ENCODE measurements at places on chromosomes 2 and 18. TPM values are rescaled to one million over a fixed set of nuclear protein-coding genes. Genes with fewer than 3 reads are reported as not detected.

The CD8A gene
- total RNA-seq: 0.31 TPM

The RAD51AP2 gene
- not detected for total RNA-seq

The TUBA4B gene
- total RNA-seq: not detected

- DNase-seq: no peak
Measured at GRCh38 chr2:109164739-109165221, 35.8 kb downstream of the SH3RF3 start.

GRCh38 chr2:172972005-172972619 lies 103.5 kb upstream of the MAP3K20 start:
- no peak for DNase-seq

DNA sequence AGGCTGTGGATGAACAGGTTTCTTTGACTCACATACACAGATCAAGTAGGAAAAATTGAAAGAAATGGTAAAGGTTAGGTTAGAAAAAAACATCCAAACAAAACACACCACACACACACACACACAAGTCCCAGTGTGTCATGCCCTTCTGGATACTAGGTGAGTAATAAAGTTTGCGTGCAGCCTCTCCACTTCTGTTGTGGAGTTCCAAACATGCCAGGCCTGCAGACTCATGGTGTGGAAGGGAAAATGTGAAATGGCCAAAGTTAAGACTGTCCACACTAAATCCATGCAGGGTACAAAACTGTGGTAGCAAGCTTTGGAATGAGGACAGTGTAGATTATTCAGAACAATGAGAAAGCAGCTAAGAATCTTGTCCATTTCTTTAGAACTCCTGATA lies 114.6 kb downstream of the IKZF2 start:
- DNase-seq: no peak

- no peak for DNase-seq
Measured at GRCh38 chr18:29491907-29492306, 1315.0 kb upstream of the CDH2 start.

DNA sequence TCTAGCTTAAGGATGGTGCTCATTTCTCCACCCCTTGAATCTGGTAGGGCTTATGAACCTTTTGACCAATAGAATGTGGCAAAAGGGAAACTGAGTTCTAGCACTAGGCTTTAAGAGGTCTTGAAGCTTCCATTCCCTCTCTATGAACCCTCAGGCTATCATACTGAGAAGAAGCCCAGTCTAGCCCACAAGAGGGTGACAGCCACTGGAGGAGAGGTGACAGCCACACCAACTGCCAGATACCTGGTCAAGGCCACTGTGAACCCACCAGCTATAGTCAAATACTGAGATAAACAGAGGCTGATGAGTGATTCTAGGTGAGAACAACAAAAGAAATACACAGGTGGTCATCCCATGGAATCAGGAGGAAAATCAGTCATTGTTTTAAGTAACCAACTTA lies 37.6 kb downstream of the NCKAP5 start:
- DNase-seq: no peak

DNA sequence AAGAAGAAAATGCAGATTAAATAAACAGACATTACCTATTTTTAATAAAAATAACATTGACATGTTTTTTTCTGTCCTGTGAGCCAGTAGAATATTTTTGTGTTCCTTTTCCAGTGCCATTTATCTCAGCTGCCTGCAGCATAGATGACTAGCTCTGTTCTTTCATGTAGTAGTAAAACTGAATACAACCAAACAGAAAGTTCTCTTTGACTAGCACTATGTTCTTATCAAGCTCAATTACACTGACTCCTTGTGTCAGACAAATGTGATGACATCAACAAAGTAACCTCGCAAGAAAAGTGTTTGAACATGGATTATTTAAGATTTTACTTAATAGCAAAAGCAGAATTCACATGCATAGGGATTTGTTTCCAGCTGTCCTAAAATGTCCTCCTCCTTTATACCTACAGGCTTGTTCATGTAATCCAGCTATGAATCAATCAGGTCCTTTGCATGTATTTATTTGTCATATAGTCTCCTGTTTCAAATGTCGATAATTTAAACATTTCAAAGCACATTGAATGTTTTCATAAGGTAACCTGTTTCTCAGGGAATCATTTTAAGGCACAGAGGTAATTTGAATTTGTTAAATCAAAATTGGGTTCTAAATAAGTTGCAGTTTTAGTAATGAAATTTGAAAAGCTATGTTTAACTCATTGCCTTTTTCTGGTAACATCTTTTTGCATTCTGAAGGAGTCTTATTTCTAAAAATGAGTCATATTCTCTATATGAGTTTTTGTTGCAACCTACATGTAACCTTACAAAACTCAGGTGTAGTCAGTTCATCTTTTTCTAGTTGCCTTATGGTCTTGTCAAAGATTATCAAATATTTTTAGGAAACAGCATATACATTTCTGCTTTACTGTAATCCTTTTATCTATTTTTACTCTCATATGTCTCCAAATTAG lies 215.3 kb upstream of the GULP1 start:
- DNase-seq: no peak

Measured in gastrocnemius medialis (tissue), 4 donors.